ENCODE measurements at places on chromosomes 4 and X.

DNA sequence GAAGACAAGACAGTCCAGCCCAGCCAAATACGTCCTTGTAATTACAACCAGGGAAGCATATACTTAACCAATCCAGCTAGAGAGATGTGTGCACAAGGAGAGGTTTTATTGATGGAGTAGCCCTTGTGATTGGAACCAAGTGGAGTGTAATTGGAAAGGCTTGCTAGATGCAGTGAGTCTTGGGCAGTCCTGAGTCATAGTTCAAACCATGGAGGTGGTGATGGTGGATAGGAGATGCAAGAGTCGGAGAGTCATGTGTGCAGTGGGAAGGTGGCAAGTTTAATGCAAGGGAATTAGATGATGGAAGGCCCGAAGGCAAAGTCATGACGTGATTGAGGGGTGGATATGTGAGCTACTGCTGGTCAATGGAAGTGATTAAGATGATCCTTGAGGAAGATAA is 63.7 kb downstream of the PHEX start:
- DNase-seq: no peak

DNA sequence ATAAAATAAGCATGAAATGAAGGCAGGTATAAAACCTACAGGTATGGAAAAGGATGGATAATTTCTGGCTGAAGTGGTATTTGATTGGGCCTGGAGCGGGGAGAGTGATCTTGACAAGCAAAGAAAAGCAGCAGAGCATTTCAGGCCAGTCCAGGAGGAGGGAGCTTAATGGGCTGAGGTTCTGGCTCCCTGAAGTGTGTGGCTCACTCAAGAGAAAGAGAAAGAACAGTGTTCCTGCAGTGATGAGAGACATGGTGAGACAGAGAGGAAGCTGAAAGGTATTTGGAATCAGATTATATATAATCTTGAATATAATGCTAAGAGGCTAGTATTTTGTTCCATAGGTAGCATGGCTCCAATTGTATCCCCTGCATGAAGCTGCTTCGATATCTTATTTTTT is 153.5 kb downstream of the MGST2 start:
- DNase-seq: no peak

- DNase-seq: no peak
Measured at GRCh38 chr4:144970597-144970996, 127.4 kb downstream of the ANAPC10 start.

DNA sequence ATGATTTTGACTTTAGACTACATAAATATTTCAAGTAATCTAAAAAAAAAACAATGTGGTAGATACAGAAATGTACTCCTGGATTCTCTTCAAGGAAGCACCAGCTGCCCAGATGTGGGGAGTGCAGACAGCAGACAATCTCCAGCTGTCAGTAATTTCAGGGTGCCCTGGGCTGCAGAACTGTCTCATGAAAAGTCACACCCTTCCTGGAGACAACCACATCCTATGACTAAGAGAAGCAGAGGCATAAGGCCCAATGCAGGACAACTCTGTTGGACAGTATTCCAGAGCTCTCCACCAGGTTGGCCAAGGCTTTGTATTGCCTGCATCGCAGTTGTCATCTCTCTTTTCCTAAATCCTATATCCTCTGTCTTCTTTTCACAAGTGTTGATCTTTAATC is 34.4 kb upstream of the BLTP1 start:
- no peak for DNase-seq

DNA sequence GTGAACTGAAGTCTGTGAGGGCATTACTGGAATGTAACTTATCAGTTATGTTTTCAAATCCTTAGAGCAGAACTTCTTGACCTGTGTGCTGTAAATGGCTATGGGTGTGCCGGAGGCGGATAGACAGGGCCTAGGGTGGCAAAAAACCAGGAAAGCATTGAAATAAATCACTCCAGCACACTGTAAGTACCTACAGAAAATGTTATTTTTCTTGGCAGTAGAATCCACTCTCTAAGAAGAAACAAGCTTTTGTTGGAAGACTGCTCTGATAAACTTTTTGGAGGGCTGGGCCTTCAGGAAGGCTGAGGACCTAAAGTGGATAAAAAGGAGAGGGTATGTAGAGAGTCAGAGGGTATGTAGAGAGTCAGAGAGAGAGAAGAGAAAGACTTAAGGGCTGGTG is 14.9 kb downstream of the CPE start:
- no peak for DNase-seq

GRCh38 chrX:5388087-5388486 is 840.6 kb downstream of the NLGN4X start:
- DNase-seq: no peak

DNA sequence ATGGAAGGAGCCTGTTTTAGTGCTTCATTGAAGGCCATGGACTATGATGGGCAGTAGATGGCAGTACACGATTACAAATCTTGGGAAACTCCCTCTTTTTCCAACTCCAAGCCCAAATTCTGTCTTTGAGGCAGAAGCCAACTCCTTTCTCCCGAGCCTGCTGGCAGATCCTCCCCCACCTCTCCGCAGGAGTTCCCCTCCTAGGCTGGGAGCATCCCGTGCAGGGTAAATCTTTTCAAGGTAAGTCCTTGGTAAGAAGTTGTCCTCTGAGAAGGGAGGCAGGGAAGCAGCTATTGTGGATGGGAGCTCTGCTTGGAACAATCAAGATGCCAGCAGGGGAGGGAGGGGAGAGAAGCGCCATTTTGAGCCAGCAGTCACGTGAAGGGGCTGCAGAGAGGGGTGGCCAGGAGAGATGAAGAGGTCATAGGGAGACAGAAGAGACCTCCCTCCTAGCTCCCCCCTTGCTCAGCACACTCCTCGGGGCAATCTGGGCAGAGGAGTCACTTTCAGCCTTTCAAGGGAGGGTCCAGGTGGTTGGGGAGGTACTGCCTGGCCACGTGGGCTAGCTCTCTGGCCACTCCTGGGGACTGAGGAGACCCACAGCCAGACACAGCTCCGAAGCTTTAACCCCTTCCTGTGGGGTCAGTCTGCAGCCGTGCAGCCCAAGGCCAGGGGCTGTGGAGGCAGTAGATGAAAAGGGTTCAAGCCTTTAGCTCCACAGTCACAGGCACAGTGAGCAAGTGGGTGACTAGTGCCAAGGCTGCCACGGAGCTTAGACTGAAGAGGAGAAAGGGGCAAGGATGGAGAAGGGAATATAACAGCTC is 9.6 kb downstream of the CC2D2A start:
- no peak for DNase-seq

DNA sequence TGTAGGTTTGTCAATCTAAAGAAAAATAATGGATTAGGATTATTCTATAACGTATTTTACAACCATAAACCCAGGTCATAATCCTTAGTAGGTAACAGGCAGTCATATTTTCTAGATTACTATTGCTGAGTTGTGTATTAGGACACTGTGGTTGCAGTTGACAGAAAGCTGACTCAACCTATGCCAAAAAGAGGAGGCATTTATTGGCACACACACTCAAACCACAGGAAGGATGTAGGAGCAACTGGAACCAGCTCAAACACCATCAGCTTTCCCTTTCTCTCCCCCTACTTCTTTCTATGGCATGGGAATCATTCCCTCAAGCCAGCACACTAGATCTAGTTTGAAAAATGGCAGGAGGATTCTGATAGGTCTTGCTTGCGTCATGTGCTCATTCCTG is 136.4 kb upstream of the FAM9C start:
- DNase-seq: no peak

- DNase-seq: no peak
Measured at GRCh38 chrX:104660092-104660491, 94.1 kb downstream of the IL1RAPL2 start.

DNA sequence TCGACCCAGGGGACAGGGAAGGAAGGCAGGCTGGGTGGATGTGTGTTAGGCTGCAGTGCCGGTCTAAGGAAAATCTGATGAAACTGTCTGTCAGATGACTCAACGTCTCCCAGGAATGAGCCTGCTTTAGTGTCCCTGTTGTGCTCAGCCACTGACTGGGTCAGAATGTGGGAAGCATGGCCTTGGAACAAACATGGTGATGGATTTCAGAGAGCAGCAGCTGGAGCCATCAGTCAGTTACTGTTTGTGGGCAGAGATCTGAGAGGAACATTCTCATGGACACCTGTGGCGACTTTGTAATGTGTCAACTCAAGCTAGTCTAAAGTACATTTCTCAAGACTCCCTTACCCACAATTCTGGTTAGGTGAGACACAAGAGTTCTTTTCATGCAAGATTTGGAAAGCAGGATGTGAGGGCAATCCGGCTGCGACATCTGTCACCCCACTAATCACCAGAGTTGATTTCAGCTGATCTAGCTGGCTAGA is 63.2 kb downstream of the ANAPC10 start:
- DNase-seq: no peak

- DNase-seq: no peak
Measured at GRCh38 chrX:126448681-126449080, 103.9 kb downstream of the DCAF12L1 start.

DNA sequence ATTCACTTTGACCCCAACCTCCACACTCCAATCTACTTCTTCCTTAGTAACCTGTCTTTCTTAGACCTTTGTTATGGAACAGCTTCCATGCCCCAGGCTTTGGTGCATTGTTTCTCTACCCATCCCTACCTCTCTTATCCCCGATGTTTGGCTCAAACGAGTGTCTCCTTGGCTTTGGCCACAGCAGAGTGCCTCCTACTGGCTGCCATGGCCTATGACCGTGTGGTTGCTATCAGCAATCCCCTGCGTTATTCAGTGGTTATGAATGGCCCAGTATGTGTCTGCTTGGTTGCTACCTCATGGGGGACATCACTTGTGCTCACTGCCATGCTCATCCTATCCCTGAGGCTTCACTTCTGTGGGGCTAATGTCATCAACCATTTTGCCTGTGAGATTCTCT is 344 bp downstream of the OR13H1 start:
- no peak for DNase-seq

DNA sequence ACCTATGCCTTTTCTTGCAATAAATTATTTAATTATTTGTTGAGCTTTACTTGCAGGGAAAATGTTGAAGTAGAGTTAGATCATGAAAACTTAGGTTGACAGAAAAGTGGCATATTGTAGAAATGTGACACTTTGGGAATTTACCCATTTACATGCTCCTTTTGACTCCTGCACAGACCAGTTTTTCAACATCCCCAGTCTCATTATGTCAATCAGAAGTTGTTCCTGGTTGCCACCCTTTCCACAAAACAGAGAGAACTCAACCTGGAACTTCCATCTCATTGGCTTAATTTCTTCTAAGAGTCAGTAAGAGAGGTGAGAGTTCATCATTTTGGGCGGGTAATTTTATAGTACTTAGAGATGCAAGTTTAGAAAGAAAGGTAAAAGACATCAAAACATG is 284.6 kb upstream of the ANKRD50 start:
- DNase-seq: no peak

DNA sequence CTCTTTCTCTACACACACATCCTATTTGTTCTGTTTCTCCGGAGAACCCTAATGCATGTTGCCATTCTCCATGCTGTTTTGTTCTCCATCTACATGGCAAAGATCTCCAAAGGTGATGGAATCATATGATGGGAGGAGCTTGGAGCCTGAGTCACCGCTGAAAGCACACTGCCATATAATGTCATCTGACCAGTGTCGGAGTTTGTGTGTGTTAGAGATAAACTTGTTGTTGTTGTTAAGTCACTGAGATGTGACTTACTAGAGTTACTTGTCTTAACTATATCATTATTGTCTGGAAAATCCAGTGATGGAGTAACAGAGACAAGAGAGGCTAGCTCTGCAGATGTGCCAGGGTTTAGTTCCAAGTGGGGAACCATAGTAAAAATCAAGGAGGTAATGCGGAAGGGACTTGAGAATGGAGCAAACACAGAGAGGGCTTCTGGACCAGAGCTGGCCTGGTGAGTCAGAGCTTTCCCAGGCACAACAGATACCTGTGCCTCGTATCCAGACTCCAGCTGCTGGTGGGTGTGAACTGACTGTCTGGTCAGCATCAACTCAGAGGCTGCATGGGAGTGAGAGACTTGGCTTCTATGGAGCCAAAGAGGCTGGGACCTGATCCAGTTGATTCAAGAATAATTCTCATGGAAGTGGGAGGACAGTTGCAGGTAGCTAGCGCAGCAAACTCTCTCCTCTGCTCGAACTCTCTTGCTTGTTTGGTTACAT is 30.6 kb upstream of the CCKAR start:
- no peak for DNase-seq

- DNase-seq: no peak
Measured at GRCh38 chr4:139207247-139207646, 30.2 kb upstream of the ELF2 start.
